ENCODE measurements at places on chromosomes 13 and 19.
A peak's percentile ranks its signal among the peaks of the same experiment; 100 is the strongest.

- DNase-seq, result no peak
Observed at GRCh38 chr13:46383383-46383782, 3.7 kb downstream of the RUBCNL start.

DNA sequence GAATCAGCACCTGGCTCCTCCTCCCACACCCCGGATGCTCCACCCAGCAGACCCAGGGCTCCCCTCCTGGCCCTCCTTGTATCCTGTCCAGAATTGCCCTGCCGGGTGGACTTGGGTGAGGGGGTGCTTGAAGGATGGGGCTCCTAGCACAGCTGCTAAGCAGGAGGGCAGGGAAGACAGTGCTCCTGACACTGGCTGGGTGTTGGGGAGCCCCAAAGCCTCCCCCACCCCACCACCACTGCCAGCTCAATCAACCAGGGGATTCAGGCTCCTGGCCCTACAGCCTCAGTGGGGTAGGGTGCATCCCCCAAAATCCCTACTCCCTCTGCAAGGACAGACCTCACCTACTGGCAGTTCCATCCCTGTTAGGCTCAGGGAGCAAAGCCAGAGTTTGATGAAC lies 2.6 kb upstream of the CYP4F11 start:
- no peak for DNase-seq

DNA sequence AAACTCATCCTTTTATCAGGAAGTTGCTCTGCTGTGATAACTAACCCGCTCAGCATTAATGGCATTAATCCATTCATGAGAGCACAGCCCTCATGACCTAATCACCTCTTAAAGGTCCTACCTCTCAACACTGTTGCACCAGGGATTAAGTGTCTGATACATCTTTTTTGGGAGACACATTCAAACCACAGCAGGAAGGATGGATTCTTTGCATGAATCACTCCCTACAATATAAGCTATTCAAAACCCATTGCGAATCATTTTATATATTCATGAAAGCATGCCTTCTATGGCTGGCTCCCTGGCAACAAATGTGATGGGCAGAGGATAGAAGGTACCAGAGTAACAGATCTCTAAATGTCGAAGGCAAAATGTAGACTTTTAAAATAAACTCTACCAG lies 27.6 kb downstream of the ARL11 start:
- no peak for DNase-seq

- DNase-seq, result no peak
Observed at GRCh38 chr13:97526556-97526955, 92.6 kb downstream of the RAP2A start.

DNA sequence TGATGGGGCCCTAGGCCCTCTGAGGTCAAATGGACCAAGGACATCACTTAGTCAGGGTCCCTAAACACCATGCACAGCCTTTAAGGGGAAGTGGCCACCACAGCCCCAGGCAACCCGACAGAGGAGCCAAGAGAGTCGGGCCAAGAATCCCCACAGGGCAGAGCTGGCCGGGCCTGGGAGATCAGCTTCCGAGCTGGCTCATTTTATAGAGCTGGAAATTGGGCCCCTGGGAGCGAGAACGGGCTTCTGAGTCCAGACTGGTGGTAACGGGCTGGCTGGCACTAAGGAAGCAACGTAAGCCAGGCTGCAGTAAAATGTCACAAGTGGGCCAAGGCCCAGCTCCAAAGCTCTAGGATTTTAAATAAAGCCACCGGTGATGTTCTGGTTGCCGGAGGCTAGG lies 51.1 kb downstream of the HSPH1 start:
- no peak for DNase-seq

- no peak for DNase-seq
Observed at GRCh38 chr19:18776288-18776594, 14.9 kb downstream of the COMP start.

DNA sequence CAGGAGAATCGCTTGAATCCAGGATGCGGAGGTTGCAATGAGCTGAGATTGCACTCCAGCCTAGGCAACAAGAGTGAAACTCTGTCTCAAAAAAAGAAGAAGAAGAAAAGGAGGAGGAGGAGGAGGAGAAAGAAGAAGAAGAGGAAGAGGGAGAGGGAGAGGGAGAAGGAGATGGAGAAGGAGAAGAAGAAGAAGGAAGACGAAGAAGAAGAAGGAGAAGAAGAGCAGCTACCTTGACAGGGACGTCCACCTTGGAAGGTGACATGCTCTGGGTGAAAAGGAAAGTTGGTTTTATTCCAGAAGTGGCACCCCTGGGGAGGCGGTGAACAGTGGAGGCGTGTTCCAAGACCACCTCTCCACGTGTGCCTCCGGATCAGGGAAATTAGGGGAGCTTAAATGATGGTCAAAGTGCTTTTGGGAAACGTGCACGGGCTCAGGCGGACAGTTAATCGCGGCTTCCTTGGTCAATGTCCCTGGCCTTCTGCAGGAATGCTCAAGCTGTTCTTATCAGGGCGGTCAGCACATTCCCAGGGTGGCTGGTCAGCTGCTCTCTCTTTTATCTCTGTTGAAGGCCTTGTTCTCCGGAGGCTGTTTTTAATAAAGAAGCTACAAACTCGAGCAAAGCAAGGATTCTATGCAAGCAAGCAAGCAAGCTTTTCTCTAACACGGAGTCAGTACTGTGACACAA lies 78.9 kb upstream of the PEG3 start:
- DNase-seq, result no peak

GRCh38 chr19:6212403-6213265 lies 67.1 kb downstream of the MLLT1 start:
- no peak for DNase-seq

- DNase-seq, result no peak
Observed at GRCh38 chr13:29589234-29589633, 6.3 kb downstream of the SLC7A1 start.

DNA sequence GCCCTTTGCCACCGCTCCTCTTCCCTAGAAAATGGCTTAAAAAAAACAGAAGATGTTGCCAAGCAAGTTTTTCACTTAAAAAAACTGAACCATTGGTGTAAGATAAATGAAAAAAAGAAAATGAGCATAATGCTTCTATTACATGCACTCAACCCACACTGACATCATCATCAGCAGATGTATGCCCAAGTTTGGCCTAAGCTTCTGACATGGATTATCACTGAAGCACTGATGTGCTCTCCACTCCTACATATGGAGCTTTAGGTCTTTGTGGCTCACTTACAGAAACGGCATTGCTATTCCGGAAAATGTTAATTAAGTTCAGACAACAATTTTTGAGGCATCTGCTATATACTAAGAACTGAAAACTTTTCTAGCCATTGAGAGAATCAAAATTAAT lies 8.0 kb downstream of the RXFP2 start:
- no peak for DNase-seq

- no peak for DNase-seq
Observed at GRCh38 chr13:93460005-93460404, 233.4 kb downstream of the GPC6 start.

- no peak for DNase-seq
Observed at GRCh38 chr19:12786141-12786870, 5.0 kb upstream of the JUNB start.

- DNase-seq, result no peak
Observed at GRCh38 chr19:39832341-39833083, 1.4 kb downstream of the DYRK1B start.

- no peak for DNase-seq
Observed at GRCh38 chr13:41006306-41006705, 12.8 kb downstream of the ELF1 start.

- no peak for DNase-seq
Observed at GRCh38 chr19:7783991-7784423, 21.0 kb downstream of the CLEC4M start.

GRCh38 chr13:90320664-90321063 lies 1026.8 kb upstream of the MIR17HG start:
- no peak for DNase-seq

DNA sequence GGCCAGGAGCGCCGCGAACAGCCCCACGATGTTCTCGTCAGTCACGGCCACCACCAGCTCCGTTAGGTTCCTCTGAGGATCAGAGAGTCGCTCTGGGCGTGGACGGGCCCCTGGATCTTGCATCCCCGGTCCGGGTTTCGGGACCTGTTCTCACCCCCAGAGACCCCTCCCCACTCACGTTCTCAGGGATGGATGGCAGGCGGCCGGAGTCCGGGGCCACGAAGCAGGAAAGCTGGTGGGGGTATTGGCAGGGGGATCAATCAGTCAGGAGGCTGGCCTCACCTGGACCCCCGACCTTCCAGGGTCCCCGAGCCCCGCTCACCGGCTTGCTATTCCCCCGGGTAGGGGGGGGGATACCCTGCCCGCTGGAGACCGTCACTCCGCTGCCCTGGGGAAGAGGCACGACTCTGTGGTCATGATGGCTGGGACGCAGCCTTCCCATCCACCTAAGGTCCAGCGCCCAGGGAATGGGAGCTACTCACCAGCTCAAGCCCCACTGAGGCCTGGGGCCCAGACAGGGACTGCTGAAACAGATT lies 4.6 kb downstream of the DENND1C start:
- no peak for DNase-seq

DNA sequence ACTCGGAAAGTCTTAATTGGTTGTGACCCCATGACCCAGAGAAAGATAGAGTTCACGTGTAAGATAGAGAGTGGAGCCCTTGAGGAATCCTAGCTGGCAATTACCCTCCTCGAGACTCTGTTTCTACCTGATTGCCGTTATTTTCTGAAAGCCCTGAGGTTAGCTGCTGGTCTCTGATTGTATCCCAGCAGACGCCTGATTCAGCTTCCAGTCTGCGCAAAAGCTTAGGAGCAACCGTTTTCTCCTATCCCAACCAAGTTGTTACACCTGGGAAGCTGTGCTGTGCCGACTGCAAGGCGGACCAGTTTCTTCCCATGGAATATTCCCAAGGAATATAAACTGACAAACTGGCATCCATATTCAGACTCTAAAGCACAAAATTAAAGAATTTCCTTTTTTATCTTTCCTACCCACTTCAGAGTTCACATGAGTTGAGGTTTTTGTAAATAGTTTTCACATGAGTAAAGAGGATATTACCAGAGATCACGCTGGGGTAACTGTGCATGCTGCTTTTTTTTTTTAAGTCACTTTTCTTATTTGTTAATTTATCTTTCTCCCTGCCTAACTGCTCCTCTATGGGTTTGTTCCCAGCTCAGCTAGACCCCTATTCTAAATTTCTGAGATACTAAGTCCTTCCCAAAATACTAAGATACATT lies 1.5 kb upstream of the TRPC4 start:
- no peak for DNase-seq

GRCh38 chr13:91031508-91031907 lies 316.0 kb upstream of the MIR17HG start:
- DNase-seq, result no peak

DNA sequence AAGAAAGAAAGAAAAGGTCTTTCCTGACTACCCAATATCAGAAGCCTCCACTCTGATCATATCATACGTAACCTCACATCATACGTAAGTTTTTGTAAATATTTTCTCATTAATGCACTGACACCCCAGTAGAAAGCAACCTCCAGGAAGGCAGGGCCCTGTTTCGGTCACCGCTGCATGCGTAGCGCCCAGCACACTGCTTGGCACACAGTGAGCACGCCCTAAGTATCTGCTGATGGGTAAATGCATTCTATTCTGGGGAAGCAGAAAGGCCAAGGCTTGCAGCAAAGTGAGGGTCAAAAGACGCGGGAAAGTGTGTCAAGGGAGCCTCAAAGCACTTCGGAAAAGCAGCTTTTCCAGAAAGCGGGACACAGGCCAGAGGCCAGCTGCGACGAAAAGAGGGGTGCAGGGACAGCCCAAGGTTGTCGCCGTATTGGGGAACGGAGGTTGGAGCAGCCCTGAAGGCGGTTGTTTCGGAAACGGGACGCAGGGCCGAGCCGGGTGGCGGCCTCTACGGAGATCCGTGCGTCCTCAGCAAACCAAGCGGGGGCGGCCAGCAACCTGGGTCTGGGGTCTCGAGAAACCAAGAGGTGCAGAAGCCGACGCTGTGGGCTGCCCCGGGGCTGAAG lies 463 bp downstream of the SUGP1 start:
- DNase-seq, result no peak

GRCh38 chr13:43200736-43201135 lies 177.3 kb downstream of the DNAJC15 start:
- DNase-seq, result no peak

DNA sequence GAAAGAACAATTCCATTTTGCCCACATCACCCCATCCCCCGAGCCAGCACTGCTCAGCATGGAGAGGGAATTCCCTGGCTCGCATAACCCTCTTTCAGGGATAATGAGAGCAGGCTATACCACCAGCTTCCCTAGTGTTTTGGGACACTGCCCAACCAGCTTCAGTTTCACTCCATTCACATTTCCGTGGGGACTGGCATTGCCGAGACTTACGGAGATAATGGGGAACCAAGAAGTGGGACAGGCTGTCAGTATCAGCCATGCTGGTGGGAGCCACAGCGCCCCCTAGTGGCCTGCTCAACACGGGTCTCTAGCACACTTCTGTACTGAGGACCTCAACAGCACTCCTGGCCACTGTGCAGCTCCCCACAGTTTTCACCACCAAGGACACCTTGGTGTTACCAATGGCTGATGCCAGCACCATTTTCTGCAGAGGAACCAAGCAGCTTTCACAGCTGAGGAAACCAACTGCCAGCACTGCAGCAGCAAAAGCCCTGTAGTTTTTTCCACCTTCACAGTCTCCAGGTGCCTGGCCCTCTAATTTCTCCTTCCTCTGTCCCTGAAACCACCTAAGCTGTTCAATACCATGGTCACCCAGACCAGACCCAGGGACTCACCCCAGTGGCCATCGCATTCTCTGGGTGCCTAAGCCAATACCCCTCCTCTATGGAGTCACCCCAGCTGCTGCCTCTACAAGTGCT lies 23.7 kb downstream of the SLC6A16 start:
- DNase-seq, result peak; percentile 9

DNA sequence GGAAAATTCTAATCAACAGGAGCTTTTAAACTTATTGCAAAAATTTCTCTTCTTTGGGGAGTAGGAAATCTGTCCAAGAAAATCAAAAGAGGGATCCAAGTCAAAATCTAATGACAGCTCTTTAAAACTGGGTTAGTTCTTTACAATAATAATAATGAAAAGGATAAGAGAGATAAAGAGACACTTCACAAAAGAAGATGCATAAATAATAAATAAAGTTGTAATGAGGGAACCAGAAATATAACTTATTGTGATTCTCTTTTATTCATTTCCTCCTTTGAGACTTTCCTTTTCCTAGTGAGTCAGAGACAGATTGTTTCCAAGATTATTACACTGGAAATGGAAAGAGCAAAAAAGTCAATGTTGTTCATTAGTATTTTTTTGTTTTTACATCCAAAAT lies 1029.3 kb downstream of the PCDH17 start:
- DNase-seq, result no peak

DNA sequence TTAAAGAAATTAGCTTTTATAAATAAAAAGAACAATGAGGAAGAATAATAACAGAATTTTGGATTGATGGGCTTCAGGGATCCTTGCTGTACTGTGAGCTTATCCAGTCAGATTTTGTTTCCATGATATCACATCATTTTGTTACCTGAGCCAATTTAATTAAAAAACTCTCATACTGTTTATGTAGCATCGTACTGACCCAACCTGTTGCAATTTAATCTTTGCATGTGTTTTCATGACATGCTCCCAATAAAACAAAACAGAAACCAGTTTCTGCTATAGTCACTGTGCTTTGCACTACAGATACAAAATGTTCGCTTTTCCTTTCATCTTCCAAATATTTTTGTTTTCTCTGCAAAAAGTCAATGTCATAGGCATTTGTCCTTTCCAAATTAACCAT lies 109.7 kb upstream of the RNF113B start:
- no peak for DNase-seq

GRCh38 chr19:10005632-10006334 lies 4.5 kb downstream of the COL5A3 start:
- DNase-seq, result no peak

Data from NCI-H1436 (cell line).